ENCODE measurements at places on chromosomes 2 and 18.

- DNase-seq, result no peak
Measured at GRCh38 chr2:105856581-105856980, 111.9 kb downstream of the NCK2 start.

DNA sequence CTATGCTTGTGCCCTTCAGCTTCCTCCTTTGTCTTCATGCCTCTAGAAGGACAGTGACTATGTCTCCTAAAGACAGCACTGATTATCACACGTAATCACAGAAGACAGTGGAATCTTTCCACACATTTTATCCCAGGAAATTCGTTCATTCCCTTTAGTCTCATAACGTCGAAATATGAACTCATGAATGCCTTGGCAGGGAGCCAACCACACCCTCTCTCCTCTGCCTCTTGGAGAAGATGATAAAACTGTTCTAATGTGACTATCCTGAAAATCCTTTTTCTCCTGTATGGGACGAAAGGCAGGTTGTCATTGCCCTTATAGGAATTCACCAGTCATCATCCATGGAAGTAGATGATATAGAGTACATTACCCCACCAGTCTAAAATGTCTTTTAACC lies 726.6 kb upstream of the FANCL start:
- DNase-seq, result no peak

DNA sequence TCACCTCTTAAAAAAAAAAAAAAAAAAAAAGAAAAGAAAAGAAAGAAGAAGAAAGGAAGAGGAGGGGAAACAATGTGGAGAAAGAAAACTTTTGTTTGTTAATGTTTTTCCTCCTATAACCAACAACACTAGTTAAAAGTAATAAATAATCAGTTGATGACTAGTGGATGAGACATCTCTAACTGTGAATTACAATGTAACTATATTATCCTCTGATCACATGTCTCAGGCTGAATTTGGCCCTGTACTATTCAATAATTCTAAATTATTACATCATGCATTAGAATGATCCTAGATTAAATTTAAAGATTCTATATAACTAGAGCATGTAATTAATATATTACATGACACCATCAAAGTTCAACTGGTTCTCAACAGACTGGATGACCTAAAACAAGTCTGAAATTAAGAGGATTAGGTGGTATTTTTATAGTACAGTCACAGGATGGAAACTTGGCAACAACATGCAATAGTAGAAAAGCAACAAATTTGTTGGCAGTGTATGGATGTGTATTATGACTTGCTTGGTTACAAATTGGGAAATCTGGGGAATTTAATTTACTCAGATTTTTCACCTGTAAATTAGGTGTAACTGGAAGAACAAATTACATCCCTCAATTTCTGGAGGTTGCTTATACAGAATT lies 269.3 kb upstream of the SETBP1 start:
- DNase-seq, result no peak

DNA sequence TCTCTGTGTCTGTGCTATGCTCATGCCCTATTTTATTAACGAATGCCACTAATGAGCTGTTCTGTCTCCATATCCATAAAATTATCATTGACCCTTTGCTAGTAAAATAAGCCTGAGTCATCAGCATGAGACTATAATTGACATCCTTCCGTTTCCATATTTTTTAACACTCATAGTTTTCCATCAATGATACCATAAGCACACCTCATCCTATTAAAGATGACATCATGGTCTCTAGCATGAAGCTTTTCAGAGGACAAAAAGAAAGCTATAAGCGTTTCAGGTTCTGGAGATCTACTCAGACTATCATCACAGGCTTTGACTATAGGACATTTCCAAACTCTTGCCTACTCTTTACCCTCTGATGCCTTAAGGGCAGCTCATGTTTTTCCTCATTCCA lies 1.2 kb upstream of the DSC2 start:
- DNase-seq, result no peak

- no peak for DNase-seq
Measured at GRCh38 chr2:149800624-149801542, 213.3 kb upstream of the MMADHC start.

GRCh38 chr2:142881619-142882018 lies 4.2 kb downstream of the KYNU start:
- no peak for DNase-seq

DNA sequence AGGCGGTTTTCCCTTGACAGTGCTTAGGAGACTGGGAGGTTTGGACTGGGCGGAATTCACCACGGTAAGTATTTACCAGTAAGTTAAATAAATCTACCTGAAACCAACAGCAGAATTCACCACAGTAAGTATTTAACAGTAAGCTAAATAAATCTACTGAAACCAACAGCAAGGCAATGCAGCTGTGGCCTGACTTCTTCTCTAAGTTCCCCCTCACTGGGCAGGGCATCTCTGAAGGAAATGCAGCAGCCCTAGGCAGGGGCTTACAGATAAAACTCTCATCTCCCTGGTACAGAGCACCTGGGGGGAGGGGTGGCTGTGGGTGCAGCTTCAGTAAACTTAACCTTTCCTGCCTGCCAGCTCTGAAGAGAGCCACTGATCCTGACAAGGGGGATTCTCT lies 432.5 kb upstream of the LRRTM1 start:
- no peak for DNase-seq

DNA sequence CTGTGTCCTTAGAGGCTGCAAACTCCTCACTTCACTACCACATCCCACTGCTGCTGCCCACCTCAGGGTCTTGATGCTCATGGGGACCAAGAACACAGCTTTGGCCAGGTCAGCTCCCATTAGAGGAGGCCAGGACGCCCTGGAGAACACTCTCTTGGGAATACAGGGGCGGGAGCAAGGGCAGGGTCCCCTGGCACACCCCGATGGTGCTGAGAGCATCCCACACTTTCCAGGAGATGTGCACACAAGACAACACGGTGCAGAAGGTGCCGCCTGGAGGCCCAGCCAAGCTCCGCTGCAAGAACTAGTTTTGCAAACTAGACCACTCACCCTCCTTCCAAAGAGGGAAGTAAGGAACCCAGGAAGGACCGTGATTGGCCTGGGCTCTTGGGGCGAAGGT lies 304.4 kb upstream of the SALL3 start:
- DNase-seq, result no peak

GRCh38 chr2:56505885-56506284 lies 322.1 kb downstream of the CCDC85A start:
- DNase-seq, result no peak

DNA sequence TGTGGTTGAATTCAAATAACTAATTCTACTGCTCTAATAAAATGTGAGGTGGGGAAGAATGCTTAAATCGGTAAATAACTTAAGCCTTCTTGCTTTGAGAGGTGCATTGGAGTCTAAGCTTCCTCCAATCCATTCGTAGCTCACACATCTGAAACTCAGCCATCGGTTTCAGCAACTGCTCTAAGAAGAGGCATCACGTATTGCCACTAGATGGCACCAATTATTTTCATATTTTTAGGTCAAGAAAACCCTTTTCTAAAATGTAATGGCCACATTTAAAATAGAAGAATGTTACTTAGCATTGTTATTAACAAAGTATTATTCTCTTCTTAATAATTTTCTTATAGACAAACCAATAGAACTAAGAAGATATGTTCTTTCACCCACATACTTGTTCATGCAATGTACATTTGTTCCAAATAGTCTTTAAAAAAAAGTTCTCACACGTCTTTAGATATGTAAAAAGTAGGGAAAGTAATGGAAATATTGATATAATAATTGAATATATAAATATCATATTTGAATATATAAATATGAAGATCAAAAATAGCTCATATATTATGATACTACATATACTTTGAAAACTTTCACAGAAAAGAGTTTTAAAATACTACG lies 229.8 kb downstream of the CCDC178 start:
- DNase-seq, result no peak

- DNase-seq, result no peak
Measured at GRCh38 chr2:141207036-141207385, 923.8 kb downstream of the LRP1B start.

DNA sequence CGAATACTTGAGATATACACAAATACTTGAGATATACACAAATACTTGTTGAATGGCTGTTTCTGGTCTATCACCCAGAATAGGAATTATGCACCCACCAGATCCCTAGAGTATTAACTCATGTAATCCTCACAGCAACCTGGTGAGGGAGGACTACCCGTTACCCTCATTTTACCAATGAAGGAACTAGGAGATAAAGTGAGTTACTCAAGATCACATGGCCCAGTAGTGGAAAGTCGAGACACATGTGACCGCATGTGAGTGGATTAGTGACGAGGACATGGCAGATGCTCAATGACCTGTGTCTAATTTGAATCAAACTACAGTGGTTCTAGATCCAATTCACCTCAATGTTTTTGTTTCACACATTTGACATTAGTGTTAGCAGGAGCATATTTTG lies 2.4 kb downstream of the MOGAT1 start:
- no peak for DNase-seq

GRCh38 chr2:238286551-238286950 lies 1.9 kb downstream of the PER2 start:
- no peak for DNase-seq

DNA sequence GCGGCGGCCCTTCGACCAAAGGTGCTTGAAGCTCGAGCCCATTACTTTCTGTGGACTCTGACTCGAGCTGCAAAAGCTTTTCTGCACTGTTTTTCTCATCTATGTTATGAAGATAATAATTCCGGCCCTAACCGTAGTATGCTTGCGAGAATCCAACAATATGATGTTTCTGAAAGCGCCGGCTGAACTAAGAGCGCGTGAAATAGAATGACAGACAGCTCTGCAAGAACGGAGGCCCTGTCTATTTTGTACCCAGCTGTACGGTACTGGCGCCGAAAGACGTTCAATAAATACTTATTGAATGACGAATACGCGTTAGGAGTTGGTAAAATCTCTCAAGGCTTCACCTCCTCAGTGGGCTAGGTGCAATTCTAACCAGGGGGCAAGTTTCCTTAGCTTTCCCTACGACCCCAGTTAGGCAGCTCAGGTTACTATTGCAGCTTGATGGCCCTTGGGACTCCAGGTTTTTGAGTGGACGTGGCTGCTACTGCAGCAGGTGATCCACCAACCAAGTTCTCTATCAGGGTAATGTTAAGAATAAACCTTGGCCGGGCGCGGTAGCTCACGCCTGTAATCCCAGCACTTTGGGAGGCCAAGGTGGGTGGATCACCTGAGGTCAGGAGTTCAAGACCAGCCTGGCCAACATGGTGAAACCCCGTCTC lies 570 bp downstream of the SCRN3 start:
- DNase-seq, result no peak

DNA sequence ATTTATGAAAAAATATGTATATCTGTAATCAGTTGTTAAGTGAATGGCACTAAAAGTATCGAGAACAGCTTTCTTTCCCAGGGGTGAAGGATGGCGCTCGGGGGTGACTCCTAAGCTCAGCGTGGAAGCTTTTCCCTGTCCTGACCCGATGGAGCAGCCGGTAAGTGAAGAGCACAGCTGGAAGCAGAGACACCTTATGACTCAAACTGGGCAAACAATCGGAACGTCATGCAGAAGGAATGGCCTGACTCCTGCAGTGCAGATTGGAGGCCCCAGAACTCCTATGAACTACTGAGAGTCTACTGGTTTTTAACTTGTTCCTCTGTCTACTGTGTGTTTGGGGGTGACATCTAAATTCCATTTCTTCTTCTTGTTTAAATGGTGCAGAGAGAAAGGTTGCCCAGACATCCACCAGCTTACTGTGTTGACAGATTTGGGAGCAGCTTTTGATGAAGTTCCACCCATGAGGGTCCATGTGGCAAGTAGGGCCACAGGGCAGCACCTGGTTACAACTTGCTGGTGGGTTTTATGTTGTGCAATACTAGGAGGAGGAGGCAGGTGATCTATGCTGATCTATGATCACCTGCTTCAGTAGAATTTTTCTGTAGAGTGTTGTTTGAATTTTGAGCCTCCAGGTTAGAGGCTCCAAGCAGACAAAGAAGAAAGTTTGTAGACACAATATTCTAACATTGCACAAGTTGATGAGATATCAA lies 52.8 kb upstream of the TMEM182 start:
- no peak for DNase-seq

DNA sequence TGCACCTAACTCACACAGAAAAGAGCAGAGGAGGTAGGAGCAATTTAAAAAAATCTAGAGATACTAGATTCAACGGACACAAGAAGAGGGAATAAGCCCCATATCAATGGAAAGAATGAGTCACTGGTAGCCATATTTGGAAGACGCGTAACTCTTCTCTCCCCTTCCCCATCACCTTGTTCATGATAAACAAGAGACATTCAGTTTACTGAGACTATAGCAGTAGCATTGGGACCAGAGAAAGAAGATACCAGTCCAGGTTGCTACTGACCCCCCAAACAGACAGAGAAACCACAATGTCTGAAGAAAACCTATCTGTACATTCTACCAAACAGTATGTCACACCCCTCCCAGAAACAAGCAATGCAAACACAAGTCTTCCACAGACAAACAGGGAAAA lies 81.1 kb downstream of the SLC66A3 start:
- no peak for DNase-seq

DNA sequence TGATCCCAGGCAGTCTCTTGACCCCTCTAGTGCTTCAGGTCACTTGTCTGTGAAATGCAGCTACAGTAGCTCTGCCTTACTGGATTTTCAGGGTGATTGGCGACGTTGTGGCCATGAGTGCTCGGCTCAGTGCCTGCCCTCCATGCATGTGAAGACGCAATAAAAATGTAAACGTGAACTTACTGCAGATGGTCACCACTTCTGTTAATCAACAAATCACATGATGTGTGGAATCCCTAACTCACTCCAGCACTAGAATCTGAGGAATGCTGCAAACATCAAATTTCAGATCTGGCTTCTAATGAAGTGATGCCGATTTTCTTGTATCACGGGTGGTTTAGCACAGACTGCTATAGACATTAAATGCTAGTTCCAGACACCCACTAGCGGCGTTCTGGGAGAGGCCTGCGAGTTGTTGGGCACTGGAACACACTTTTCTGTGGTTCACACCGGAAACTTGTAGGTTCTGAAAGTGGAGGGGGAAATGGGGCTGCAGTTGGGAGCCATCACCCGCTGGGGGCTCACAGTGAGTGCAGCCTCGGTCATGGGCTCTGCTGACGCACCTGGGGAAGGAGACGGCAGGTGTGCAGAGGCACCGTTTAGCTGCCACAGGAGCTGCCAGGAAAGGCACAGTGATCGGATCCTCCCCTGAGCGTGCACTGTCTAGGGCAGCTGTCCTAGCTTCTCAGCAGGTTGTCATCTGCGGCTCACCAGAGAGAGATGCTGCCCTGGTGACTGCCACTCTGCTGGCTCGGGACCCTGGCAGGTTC lies 6.5 kb downstream of the CNDP1 start:
- no peak for DNase-seq

GRCh38 chr2:20443276-20443920 lies 3.5 kb upstream of the RHOB start:
- no peak for DNase-seq

DNA sequence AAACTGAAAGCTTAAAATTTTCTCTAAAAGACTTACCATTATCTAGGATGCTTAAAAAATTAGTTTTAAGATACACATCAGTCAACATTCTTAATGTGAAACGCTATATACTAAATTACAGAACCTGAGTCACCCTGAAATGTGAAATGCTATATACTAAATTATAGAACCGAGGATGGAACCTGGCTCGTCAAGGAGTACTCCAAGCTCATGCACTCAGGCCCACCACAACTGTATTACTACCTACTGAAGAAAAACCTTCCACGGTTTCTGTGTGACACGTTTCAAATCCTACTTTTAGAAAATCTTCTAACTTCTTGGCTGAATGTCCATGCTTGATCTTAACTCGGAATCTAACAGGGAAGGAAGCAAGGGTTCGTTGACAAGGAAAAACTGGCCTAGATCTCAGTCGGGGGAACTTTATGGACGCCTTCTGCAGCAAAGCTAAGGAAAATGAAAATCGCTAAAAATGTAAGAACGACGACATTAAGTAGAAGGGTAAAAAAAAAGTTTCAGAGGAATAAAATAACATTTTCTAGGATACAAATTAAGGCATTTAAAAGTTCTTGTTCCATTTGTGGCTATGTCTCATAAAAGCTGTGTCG lies 1.4 kb downstream of the PRKD3 start:
- no peak for DNase-seq

Measured in effector CD4-positive, alpha-beta T cell (primary cell).